ENCODE measurements at places on chromosomes 12 and 14.

GRCh38 chr14:89378119-89378518 is 38.9 kb downstream of the FOXN3 start:
- DNase-seq, result no peak

GRCh38 chr14:30971586-30971985 is 53.9 kb upstream of the AP4S1 start:
- DNase-seq, result no peak

GRCh38 chr12:6821591-6822425 is at the start of gene GPR162:
TSS of gene GPR162 (plus strand) at chr12:6821821. CDS start at chr12:6823899, 2,078 bp downstream.
- DNase-seq, result peak; percentile 37

- DNase-seq, result no peak
Measured at GRCh38 chr14:61569812-61570548, 125.3 kb upstream of the HIF1A start.

GRCh38 chr14:22981876-22982476 is 375 bp downstream of the AJUBA start:
- no peak for DNase-seq

DNA sequence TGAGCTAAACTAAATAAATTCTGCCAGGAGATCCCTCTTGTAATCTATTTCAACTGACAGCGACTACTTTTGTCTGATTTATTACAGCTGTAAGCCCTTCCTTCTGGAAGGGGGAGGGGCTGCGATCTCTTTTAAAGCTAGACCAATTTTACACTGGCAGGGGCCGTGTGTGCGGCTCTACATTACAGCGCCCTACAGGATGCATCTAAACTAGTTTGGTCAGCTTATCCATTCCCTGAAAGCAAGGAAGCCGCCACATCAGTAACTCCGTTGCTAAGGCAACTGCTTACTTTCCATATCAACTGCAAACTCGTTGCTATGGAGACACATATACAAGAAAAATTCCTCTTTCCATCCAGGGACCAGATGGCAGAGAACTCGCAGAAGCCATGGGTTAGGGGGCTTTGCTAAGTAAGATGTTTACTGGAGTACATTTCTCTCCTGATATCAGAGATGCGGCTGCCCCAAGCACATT is 17.4 kb downstream of the FOXN3 start:
- no peak for DNase-seq

GRCh38 chr12:56315249-56315621 is 553 bp downstream of the CNPY2 start:
- DNase-seq, result no peak

GRCh38 chr12:69241438-69242092 is 2.2 kb downstream of the CPSF6 start:
- DNase-seq, result no peak

GRCh38 chr12:87230441-87230840 is 798.8 kb downstream of the C12orf50 start:
- no peak for DNase-seq

- DNase-seq, result no peak
Measured at GRCh38 chr12:27109334-27110028, 27.1 kb upstream of the C12orf71 start.

GRCh38 chr12:39846304-39846703 is 226.7 kb upstream of the ABCD2 start:
- no peak for DNase-seq

DNA sequence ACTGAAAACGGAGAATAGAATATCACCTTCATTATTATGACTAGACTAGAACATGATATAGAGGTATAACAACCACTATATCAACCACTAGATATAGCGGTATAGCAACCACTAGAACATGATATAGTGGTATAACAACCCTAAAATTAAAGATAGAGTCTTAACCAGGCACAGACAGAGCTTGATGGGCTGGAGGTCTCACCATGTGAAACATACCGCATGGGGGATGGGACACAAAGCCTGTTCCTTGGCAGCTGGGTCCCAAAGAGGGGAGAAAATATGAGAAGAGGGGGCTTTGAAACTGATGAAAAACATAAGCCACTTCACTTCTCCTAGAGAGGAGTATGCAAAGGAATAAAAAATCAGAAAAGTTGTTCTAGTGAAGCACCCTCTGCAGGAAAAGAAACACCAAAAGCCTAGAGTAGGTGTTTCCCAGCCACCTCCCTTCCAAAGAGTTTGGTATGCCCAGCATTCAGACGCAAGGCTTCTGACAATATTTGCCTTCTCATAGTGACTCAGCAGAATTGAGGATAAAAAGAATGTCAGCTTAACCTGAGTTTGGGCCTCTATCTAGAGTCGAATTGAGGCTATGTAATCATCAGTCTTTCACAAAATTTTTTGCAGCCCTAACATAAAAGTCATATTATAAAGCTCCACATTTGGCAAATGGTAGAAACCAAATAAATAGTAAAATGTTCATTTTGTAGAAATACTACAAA is 316.4 kb downstream of the NOVA1 start:
- no peak for DNase-seq

GRCh38 chr12:24083838-24084237 is 134.4 kb upstream of the SOX5 start:
- no peak for DNase-seq

- DNase-seq, result no peak
Measured at GRCh38 chr14:99554757-99555531, 49.1 kb downstream of the CCDC85C start.

GRCh38 chr12:68812553-68813241 is 4.7 kb downstream of the MDM2 start:
- DNase-seq, result no peak

- DNase-seq, result no peak
Measured at GRCh38 chr12:7961395-7962178, 25.6 kb upstream of the SLC2A3 start.

- DNase-seq, result no peak
Measured at GRCh38 chr12:69059465-69060457, 126.8 kb upstream of the CPM start.

DNA sequence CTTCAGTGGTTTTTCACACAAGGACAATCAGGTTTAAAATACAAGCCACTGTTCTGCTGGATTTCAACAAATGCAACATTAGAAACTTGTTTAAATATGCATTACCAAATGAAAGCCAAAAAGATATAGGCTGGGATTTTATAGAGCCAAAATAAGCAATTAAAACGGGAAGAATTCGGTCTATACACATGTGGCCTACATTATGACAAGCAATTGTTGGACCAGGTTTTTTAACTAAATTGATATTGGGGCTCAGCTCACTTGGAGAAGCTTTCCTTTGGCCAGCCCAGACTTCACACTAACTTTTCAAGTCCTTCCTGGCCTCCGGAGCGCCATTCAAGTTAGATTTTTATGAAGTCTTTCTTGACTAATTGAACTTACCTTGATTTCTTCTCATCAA is 16.9 kb upstream of the PDE3A start:
- no peak for DNase-seq

- no peak for DNase-seq
Measured at GRCh38 chr12:100755186-100755585, 39.4 kb upstream of the ANO4 start.

DNA sequence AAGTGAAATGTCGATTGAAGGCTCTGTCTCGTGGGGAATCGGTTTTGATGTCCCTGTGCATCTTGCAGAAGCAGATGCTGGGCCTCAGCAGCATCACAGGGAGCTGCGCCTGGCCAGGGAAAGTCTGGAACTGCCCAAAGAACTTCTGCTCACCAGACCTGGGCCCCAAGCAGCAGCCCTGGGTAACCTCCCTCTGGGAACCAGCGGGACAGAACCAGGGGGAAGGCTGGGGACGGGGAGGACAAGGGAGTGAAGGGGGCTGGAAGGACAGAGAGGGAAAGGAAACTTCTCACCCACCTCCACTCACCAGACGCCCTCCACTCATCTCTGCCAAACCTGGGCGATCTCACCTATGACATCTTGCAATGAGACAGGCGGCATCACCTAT is 26.8 kb upstream of the C14orf180 start:
- no peak for DNase-seq

- no peak for DNase-seq
Measured at GRCh38 chr14:83816761-83817160, 1713.2 kb upstream of the FLRT2 start.

GRCh38 chr12:19799216-19799615 is 359.9 kb downstream of the AEBP2 start:
- no peak for DNase-seq

GRCh38 chr14:24441904-24442239 is 704 bp downstream of the SDR39U1 start:
- no peak for DNase-seq

GRCh38 chr12:27549801-27550652 is 26.0 kb downstream of the PPFIBP1 start:
- no peak for DNase-seq

DNA sequence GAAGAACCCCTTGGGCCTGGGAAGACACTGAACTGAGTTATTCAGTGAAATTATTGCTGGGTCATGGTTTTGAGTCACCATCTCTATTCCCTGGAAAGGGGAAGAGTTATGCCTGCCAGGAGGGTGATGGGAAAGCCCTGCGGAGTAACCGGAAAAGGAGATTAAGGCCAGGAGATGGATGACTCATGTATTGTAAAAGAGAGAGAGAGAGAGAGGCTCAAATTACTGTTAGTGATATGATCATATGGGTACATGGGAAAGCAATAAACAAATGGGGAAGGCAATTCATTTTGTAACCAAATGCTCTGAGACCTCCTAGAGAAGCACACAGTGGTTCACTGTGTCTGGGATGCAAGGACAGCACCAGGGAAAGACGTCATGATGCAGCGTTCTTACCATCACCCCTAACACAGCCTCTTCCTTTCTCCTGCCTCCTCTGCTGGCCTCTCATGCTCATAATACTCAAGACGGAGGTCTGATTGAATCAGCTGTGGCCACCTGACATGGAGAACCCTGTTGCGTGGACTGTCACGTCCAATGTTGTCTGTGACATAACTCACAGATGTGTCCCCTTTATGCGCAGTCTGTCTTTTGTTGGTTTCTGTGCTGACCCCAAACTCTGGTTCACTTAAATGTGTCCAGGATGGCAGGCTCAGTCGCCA is 243.7 kb downstream of the TMEM132D start:
- no peak for DNase-seq

DNA sequence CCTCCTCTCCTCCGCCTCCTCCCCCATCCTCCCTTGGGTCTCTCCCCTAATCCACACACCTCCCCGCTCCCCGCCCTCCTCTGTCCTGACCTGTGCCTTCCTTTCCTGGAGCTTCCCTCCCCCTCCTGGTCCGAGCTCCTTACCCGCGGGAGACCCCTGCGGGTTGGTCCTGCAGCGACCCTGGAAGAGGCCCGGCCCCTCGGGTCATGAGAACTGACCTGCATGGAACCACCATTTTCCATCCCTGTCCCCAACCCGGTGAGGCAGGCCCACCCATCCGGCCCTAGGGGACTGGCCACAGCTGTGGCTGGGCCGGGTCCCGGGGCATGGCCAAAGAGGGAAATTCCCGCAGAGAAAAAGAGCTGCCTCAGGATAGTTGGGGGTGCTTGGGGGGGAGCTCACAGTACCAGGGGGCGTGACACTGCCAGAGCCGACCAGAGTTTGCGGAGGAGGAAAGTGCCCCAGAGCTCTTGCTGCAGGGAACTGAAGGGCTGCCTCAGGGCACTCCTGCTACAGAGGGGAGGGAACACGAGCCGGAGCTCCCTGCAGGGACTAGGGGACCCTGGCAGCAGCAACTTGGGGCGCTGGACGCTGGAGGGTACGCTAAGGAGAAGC is 613 bp downstream of the ARHGEF40 start:
- DNase-seq, result no peak

- no peak for DNase-seq
Measured at GRCh38 chr12:15563663-15564062, 225.5 kb downstream of the EPS8 start.

DNA sequence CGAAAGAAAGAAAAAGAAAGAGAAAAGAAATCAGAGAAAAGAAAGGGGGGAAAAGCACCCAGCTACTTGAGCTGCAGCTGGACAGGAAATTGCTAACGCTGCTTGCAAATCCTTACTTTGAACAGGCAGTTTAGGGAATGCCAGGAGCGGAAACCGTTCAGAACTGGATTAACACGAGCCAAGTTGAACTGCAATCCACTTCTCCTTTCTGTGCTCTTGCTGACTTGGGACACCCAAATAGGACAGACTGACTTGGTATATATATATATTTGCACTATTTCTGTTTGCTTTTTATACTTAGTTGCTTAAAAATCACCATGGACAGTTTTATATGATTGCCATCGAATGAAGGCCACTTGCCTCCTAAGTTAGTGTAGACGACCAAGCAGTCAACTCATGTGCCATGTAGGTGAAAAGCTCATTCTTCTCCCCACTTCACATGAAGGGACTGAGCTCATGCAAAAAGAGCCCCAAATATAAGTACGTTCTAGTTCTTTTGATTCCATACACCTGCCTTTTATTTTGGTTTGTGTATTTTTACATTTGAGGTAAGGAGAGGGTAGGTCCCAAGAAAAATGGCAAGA is 5.5 kb downstream of the DUSP6 start:
- DNase-seq, result no peak

GRCh38 chr12:95282266-95282665 is 64.7 kb downstream of the VEZT start:
- no peak for DNase-seq

DNA sequence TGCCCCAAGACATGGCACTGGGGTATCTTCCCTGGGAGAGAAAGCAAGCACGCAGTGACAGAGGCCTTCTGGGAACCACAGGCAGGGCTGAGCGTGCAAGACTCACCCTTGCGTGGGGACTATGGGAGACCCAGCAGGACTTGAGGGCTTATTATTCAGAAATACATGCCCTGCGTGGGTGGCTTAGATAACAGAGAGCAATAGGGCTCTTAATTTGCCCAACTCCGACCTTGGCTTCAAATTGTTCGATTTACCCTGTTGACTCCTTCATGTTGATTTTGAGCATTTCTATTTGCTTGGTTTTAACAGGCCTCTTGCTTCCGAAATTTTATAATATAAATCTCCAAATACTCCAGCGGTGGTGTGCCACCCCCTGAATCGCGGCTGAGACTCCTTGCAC is 5.1 kb upstream of the SERPINA1 start:
- DNase-seq, result no peak

- DNase-seq, result no peak
Measured at GRCh38 chr14:33280646-33281045, 342.0 kb downstream of the NPAS3 start.

DNA sequence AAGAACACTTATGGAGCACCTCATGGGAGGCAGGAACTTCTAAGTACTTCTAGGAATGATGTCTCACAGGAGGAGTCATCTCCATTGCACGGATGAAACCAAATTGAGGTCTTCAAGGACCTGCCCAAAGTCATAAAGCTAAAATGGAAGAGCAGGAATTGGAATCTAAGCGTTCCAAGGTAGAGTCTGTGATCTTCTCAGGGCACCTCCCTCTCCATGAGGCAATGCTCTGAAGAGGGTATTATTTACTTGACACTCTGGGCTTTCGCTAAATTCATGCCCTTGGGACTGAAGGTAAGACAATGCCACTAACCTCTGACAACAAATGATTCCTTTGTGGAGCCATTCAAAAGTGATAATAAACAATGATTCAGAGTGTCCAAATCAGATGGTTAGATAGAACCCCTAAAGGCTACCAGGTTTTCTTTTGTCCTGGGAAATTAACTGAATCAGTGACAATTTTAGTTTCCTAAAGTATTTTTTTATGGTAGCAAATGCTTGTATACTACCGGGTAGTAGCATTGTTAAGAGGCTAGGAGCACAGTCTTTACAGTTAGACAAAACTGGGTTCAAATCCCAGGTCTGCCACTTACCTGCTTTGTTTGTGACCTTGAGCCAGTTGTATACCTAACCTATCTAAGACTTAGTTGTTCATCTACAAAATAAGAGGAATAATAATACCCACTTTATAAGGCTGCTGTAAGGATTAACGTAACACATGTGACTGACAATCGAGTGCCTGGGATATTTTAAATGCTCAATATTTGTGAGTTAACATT is 12.3 kb downstream of the HMGA2 start:
- no peak for DNase-seq
